Hematopoietic multipotent progenitor cell treated with erythropoietin and hydrocortisone succinate and interleukin-3 and kit ligand, for 8 days (in vitro differentiated cells): ENCODE measurements at places on chromosomes 7 and 10.

- no peak for DNase-seq
Observed at GRCh38 chr7:98748090-98748489, 121.7 kb downstream of the TMEM130 start.

DNA sequence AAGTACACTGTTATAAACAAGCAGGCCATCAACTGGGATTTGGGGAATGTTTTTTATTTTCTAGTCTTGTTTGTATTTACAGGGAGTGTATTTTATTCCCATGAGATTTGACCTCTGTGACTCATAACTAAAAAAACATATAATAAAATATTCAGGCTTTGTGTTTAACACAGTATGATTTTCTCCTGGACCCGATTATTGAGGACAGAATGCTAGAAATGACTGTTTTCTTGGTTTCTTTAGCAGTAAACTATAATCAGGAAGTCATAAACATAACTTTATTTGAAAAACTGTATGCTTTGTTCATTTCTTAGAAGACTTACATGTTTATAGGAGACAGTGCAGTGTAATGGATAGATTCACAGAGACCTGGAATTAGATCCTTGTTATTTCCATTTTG lies 2.1 kb downstream of the NHLRC2 start:
- no peak for DNase-seq

DNA sequence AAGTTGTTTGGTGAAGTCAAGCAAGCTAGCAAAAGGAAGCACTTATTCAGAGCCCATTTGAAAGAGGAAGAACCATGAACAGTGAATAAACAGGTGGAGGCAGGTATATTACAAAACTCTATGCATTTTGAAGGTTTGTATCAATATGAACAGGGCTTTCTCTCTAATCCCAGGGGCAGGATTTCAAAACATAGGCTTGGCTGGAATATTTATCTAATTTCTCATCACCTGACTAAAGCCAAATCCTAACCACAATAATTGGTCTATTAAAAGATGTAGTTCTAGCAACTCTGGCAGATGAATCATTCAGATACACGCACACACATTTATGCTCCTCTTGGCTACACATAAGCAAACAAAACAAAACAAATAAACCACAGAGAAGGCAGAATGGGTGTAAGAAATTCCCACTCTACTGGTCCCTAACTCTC lies 554.4 kb downstream of the INHBA start:
- no peak for DNase-seq

GRCh38 chr7:123643495-123644441 lies 11.9 kb upstream of the LMOD2 start:
- no peak for DNase-seq

GRCh38 chr10:78664929-78665553 lies 403.7 kb upstream of the ZMIZ1 start:
- peak; percentile 32 for DNase-seq
